ENCODE measurements at places on chromosomes 7 and 10.

DNA sequence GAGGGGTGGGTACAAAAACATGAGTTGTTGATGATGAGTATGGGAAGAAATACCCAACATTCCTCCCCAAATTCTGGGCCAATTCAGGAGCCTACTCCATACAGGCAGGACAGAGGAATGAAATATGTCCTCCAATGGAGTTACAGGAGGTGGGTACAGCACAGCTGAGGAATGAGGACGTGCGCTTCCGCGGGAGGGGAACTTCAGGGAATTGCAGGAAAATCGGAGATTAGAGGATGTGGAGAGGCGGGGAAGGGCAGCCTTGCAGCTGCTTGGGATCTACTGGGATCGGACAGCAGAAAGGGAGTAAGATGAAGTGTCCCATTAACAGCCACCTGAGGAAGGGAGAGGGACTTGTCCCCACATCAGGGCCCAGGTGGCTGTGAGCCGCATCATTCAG, 50.2 kb downstream of the PDIA4 start:
- DNase-seq = no peak

GRCh38 chr10:91887272-91888076, 21.8 kb downstream of the FGFBP3 start:
- DNase-seq = peak; percentile 23

DNA sequence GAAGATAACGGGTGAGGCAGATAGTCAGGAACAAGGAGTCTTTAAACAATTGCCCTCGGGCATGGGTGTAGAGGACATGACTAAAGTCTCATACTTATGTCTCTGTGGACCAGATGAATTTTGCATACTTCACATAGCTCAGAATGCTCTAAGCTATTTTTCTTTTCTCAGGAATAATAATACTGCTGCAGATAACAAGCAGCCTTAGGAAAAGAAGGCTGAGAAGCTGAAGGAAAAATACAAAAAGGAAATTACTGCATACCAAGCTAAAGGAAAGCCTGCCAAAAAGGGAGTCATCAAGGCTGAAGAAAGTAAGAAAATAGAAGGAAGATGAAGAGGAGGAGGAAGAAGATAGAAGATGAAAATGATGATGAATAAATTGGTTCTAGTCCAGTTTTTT, 13.4 kb upstream of the ERCC6 start:
- DNase-seq = no peak

GRCh38 chr10:3936422-3937040, 151.5 kb upstream of the KLF6 start:
- DNase-seq = no peak

DNA sequence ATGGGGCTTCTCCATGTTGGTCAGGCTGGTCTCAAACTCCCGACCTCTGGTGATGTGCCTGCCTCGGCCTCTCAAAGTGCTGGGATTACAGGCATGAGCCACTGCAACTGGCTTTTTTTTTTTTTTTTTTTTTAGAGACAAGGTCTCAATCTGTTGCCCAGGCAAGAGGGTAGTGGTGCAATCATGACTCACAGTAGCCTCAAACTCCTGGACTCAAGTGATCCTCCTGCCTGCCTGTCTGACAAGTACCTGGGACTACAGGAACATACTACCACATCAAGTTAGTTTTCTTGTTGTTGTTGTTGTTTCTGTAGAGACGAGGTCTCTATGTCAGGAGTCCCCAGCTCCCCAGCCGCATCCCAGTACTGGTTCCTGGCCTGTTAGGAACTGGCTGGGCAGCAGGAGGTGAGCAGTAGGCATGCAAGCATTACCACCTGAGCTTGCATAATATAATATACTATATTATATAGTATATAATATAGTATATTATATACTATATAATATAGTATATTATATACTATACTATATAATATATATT, 55.7 kb downstream of the TPK1 start:
- DNase-seq = no peak

GRCh38 chr7:77967429-77967828, 168.9 kb downstream of the PHTF2 start:
- no peak for DNase-seq

DNA sequence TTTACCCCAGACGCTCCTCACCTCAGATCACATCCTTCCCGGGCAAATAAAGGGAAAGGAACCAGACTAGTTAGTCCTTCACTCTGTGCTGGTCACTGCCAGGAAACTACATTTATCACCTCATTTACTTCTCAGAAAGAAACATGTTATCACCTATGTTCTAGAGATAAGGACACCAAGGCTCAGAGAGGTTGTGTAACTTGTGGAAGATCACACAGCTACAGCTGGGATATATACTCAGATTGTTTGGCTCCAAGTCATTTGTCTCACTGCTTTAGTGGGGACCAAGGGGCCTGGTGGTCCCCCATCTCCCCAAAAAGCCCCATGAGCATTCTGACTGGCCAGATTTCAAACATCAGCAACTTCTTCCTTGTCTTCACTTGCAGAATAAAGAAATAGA, 17.5 kb upstream of the BTBD16 start:
- DNase-seq = no peak

DNA sequence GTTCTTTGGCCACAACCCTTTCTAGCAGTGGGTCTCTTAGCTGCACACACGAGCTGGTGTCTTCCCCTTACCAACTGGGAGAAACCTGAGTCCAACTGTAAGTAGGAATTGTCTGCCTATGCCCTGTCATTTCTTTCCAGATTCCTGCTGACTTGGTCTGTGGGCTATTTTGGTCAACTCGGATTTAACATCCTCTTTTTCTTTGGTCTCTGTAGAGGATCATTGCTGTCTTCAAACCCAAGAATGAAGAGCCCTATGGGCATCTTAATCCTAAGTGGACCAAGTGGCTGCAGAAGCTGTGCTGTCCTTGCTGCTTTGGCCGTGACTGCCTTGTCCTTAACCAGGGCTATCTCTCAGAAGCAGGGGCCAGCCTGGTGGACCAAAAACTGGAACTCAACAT, 10.3 kb downstream of the PI4K2A start:
- DNase-seq = no peak

- DNase-seq = peak; percentile 53
These were observed 734 bp downstream of the PTPN12 start for GRCh38 chr7:77537778-77538280.

GRCh38 chr10:24723386-24723787, 300 bp downstream of the ARHGAP21 start:
- peak; percentile 13 for DNase-seq

GRCh38 chr10:31618541-31619291, 299.7 kb downstream of the ZEB1 start:
- no peak for DNase-seq

- DNase-seq = no peak
These were observed 80.8 kb upstream of the SH2B2 start for GRCh38 chr7:102205915-102206314.

GRCh38 chr10:65275296-65275695, 1650.5 kb upstream of the LRRTM3 start:
- no peak for DNase-seq

DNA sequence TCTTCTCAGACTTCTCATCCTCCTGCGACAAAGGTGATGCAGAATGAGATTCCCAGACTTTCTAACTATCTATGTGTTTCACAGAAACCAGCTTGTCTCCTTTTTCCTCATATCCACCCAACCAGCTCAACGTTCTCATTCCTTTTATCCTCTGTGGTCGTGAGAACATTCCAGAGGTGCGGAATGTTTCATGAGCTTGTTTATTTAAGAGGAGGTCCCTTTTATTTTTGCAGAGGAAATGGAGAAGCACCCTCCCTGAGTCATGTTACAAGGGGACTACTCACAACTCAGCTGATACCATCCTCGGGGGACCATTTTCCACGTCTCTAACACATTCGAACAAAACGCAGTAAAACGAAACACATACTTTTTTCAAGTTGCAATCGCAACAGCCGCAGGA, 93.2 kb downstream of the ZRANB1 start:
- DNase-seq = no peak

DNA sequence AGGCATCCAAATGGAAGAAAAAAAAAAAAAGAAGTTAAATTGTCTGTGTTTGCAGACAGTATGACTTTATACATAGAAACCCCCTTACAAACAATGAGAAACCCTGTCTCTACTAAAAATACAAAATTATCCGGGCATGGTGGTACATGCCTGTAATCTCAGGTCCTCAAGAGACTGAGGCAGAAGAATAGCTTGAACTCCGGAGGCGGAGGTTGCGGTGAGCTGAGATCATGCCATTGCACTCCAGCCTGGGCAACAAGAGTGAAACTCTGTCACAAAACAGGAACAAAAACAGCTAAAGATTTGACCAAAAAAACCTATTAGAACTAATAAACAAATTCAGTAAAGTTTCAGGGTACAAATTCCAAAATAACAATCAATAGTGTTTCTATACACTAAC, 385.8 kb upstream of the GRM3 start:
- no peak for DNase-seq

DNA sequence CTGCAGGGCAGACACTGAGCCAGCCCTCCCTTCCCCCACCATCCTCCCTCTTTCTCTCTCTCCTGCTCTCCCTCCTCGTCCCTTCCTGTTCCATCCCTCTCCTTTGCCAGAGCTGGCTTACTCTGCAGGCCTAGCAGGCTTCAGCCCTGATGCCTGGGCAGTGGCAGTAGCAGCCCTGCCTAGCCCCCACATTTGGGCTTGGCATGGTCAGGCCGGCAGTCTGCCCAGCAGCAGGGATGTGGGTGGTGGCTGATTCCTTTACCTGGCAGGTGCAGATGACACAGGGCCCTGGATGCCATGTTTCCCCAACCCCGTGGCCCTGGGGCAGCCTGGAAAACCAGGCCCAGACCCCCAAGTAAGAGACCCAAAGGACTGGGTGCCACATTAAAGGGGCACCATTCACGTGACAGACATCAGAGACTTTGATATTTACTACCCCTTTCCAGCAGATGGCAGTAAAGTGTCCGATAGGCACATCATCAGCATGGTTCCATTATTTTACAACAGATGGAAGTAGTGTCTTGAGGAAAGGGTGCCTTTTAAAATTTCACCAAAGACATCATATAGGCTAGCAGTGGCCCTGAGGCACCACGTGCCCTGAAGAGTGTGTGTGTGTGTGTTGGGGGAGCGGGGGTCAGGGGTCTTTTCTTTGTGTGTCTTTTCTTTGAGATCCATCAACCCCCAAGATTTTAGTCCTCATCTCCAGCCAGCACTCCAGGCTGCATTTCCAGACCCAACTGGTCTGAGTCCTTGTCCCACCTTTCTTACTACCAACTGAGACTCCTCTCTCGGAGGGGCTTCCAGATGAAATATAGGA, 5.9 kb downstream of the KCP start:
- DNase-seq = no peak

DNA sequence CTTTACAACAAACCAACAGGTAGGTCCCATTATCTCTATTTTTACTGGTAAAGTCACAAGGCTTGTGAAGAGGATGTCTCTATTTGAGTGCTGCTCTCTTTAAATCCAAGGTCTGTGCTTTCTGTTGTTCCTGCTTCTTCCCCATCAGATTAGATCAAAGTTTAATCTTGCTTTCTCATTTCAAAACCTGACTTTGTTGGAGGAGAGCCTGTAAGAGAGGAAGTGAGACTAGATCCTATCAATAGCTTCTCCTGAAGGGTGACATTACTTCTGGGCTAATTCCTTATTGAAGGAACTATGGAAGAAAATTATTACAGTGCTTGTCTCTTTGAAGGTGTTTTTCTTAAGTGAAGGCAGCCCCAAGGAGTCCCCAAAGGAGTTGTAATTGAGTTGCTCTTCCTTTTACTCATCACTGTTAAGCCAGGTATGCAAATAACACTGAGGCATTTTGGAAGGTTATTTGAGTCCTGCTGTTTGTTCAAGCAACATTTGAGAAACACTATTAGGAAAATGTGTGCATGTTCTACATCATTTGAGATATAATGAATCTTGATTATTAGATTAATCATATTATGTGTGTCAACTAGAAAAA, 146.2 kb upstream of the MBL2 start:
- DNase-seq = no peak

GRCh38 chr7:33909318-33909717, 4.0 kb downstream of the BMPER start:
- no peak for DNase-seq

- no peak for DNase-seq
These were observed 94.6 kb upstream of the MACROH2A2 start for GRCh38 chr10:69957886-69958555.

- no peak for DNase-seq
These were observed 18.7 kb downstream of the SORCS3 start for GRCh38 chr10:104659809-104660208.

GRCh38 chr7:139915268-139915863, 86.3 kb downstream of the TBXAS1 start:
- DNase-seq = no peak

DNA sequence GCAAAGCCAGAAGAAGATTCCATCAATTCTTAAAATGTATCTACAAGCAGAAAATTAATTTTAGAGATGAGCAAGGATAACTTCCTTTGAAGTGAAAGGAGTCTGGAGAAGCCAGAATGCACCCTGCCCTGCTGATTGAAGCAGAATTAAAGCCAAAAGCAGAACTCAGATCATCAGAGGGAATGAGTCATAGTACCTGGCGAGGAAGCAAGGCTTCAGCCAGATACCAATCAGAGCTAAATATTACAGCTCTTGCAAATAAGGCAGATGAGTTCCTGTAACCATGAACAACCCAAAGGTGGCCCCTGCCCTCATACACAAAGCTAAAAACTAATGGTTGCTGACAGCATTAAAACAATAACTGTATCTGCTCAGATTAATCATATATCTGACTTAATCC, 10.4 kb downstream of the HTR7 start:
- no peak for DNase-seq

DNA sequence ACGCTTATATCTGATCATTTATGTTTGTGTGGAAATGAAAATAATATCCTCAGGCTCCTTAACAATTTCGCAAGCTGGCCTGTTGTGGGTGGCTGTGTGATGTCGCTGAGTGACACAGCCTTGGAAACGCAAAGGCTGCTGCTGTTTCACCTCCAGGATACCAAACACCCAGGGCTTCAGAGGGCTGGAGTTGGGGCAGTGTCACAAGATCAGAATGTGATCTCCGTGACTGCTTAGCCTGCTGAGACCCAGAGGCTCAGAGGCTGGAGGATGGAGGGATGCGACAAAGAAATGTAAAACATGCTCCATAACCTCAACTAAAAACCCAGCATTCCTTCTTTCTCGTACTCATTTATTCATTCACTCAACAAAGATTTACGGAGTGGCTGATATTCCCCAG, 37.2 kb upstream of the BMPER start:
- DNase-seq = no peak

- no peak for DNase-seq
These were observed 105.7 kb upstream of the C10orf90 start for GRCh38 chr10:126776168-126776567.

GRCh38 chr10:119703903-119704508, 21.8 kb upstream of the INPP5F start:
- no peak for DNase-seq

DNA sequence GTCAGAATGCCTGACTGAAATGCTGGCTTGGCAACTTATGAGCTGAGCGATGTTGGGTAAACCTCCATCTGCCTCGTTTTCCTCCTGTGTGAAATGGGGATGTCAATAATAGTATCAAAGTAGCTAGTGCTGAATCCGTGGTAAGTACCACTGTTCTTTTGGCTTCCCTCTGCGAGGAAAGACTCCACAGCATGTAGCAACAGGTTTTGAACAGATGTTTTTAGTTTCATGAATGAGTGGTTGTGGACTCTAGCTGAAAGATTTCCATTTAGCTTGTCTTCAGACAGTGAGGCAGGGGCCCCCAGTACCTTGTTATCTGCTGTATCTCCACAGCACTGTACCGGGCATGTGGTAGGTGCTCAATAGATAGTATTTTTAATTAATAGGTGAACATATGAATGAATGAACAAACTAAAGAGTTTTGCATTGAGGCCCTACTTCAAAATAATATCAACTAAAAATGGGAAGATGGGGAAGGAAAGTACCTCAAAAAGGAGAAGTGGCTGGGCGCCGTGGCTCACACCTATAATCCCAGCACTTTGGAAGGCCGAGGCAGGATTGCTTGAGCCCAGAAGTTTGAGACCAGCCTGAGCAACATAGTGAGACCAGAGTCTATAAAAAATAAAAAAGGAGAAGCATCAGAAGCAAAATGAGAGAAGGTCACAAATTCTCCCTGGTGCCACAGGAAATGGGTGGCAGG, 5.6 kb upstream of the DLG5 start:
- DNase-seq = no peak

Measured in CD8-positive, alpha-beta memory T cell (primary cell).